ENCODE measurements at places on chromosomes 12 and 14.

- no peak for DNase-seq
Measured at GRCh38 chr14:98925354-98926040, 346.5 kb downstream of the BCL11B start.

DNA sequence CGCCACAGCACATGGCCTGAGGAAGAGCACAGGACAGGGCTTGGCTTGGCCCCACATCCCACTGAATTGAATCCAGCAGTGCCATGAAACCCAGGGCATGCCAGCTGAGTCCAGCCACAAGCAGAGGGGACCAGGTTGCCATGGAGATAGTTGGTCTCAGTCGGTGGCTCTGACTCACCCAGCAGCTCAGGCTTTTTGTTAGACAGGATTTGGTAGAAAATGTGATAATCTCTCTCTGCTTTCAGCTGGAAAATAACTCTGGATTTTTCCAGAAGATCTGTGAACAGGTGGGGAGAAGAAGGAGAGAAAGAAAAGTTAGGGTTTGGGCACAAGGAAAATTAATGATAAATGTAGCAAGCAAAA lies 4.8 kb downstream of the MYH7 start:
- no peak for DNase-seq

GRCh38 chr12:112947761-112948160 lies 9.5 kb downstream of the OAS3 start:
- DNase-seq, result no peak

GRCh38 chr12:75725521-75726111 lies 214.2 kb upstream of the KRR1 start:
- DNase-seq, result no peak

GRCh38 chr14:32382704-32383103 lies 53.6 kb downstream of the AKAP6 start:
- DNase-seq, result peak; percentile 36

DNA sequence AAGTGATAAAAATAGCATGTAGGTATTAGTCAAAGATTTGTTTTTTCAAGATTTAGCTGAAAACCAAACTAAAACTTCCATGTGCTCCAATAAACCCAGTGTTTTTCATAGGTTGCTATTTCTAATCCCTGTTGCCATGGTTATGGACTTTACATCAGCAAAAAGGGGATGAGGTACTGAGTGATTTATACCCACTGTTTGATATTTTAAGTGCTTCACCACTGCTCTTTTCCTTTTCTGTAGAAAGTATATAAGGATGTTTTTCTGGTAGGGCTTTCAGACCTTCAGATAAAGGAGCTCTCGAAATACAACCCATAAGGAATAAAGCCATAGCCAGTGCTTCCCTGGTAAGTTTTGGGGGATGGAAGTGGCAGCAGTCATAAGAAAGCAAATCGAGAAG lies at the start of gene OTOGL:
TSS of gene OTOGL (plus strand) at position 279 of the 400 bp plus-strand sequence. CDS start 109,895 bp downstream, outside the sequence.
- no peak for DNase-seq

GRCh38 chr12:130872179-130873096 lies 572 bp downstream of the RAN start:
- DNase-seq, result peak; percentile 34

GRCh38 chr12:63318933-63319332 lies 167.9 kb upstream of the AVPR1A start:
- no peak for DNase-seq

DNA sequence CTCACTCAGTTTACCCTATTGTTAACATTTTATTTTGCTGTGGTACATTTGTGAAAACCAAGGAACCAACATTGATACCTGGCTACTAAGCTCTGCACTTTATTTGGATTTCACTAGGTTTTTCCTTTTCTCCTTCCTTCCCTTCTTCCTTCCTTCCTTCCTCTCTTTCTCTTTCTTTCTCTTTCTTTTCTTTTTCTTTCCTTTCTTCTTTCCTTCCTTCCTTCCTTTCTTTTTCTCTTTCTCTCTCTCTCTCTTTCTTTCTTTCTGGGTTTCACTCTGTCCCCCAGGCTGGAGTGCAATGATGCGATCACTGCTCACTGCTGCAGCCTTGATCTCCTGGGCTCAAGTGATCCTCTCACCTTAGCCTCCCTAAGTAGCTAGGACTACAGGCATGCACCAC lies 29.1 kb upstream of the TMEM263 start:
- DNase-seq, result no peak

GRCh38 chr12:116284396-116284795 lies 6.9 kb upstream of the MED13L start:
- no peak for DNase-seq

DNA sequence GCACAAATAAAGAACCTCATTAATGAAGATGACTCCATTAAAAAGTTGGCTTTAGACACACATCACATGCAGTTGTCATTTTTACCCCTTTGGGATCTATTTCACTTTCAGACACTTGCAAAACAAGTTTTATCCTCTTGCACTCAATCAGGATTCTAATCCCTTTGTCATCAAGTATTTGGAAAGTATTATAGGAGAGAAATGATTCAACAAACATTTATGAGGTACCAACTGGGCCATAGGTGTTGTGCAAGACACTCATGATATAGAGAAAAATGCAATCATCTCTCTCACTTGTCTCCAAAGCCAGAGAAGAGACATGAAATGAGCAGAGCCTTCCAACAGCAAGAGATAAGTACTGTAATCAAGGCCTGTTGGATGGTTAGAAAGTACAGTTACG lies 327.7 kb downstream of the RMST start:
- DNase-seq, result no peak

GRCh38 chr14:67459336-67459735 lies 29.2 kb downstream of the TMEM229B start:
- DNase-seq, result no peak

- no peak for DNase-seq
Measured at GRCh38 chr12:103354403-103354802, 141.4 kb downstream of the C12orf42 start.

DNA sequence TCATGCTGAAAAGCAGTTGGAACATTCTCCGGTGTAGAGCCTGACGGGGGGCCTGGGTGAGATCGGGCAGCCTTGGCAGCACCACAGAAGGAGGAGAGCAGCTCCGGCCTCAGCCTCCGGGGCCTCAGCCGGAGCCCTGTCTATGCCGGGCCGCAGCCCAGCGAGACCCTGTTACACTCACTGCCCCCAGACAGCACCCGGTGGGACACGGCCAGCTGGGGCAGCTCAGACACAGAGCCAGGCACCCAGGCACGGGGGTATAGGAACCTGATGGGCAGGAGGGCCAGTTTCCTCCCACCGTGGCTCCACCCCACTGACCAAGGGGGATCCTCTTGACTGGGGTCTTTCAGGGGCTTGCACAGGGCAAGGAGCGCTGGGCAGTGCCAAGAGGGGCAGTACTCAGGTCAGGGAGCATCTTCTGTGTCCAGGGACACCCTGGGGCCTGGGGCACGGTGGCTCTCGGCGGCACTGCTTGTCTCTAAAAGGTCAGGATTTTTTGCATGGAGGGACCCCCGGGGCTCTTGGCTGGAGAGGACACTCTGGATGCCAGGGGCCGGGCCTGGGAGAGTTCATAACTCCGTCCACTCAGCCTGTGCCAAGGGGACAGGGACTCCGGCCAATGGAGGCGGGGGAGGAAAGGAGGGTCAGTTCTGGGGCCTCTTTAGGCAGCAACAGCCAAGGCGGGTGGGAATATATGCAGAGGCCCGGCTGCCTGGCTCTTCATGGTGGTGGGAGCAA lies 9.4 kb downstream of the INF2 start:
- no peak for DNase-seq

- no peak for DNase-seq
Measured at GRCh38 chr12:131152587-131152986, 198.9 kb downstream of the ADGRD1 start.

DNA sequence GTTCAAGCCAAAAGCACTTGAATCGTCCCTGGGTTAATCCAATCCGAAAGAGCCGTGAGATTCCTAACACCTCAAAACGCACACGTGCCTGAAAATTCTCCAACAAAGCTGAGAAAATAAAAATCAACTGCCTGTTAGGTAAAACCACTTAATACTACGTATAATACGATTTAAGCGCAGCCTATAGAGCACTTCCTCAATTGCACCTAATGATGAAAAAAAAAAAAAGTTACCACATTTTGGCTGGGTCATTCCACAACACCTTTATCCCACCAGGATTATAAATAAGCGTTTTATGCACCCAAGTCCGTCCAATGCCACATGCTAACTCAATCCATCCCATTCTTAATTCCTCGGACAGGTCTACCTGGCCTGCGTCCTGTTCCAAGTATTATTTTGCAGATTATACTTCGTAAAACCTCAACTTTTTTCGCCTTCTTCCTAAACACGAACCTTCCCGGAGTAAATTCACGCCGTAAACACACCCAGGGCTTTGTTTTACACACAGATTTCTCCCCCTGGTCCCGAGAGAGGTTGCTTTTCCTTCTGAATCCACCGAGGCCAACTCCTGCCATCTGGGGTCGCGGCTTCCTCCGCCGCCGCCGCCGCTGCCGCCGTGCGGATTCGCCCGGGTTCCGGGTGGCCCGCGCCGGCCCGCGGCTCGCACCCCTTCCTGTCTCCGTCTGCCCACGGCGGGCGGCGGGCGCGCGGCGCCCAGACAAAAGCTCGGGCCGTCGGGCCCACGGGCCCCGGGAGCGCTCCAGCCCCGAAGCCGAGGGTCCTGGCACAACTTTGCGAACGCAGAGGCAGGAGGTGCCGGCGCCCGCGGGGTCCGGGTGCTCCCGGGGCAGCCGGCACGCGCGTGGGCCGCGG lies 66.2 kb downstream of the RNF34 start:
- DNase-seq, result peak; percentile 51

DNA sequence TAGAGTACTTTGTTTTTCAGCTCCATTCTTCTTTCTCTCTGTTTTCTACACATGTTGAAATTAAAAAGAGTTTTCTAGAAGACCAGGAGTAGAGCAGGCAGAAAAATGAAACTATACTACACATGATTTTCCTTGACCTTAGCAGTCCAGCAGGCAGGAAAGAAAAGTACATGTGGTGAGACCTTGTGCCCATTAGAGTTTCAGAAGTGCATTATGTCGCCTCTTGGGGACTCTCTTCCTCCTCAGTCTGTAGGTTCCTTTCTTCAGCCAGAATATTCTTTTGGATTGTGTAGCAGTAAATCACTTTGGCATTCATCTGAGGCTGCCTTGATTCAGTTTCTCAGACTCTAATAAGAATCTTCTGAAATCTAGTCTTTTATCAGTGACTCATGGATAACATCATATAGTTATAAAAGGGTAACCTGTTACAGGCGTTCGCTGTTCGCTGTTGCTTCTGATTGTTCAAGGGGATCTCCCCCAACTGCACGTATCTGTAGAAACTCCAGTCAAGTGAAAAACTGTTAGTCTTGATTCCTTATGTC lies 161.8 kb downstream of the ANO4 start:
- DNase-seq, result no peak

DNA sequence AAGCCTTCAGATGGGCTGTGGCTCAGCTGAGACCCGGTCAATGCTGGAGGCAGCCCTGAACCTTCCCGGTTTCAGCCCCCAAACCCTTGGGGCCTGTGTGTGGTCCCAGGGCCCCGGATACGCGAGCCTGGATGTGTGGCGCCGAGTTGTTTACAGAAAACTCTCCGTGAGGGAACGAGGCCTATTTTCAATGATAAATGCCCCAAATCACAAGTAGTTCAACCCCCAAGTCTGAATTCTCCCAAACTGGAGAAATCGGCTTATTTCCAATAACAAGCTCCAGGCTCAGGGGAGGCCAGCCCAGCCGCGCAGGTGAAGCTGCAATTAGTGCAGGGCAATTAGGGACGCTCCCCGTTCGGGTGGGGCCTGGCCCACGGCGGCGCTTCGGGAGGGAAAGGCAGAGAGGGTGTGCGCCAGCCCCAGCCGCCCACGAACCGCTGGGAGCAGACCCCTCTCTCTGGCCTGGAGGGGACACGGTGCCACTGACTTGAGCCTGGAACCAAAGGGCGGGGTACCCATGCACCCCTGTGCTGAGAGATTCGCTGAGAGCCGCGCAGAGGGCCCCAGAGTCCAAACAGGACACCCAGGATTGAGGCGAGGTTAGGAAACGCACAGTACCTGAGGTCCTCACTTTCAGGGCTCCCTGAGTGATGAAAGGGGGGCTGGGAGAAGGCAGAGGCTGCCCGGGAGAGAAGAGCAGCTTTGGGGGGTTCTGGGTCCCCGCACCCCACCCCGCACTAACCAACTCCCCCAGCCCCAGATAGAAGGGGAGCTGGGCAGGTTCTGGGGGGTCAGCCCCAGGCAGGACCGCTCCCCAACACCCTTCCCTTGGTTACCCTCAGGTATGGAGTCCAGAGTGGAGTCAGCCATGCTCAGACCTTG lies 14.2 kb upstream of the ANKRD9 start:
- DNase-seq, result peak; percentile 61

- DNase-seq, result no peak
Measured at GRCh38 chr12:130154276-130155070, 7.8 kb upstream of the FZD10 start.

DNA sequence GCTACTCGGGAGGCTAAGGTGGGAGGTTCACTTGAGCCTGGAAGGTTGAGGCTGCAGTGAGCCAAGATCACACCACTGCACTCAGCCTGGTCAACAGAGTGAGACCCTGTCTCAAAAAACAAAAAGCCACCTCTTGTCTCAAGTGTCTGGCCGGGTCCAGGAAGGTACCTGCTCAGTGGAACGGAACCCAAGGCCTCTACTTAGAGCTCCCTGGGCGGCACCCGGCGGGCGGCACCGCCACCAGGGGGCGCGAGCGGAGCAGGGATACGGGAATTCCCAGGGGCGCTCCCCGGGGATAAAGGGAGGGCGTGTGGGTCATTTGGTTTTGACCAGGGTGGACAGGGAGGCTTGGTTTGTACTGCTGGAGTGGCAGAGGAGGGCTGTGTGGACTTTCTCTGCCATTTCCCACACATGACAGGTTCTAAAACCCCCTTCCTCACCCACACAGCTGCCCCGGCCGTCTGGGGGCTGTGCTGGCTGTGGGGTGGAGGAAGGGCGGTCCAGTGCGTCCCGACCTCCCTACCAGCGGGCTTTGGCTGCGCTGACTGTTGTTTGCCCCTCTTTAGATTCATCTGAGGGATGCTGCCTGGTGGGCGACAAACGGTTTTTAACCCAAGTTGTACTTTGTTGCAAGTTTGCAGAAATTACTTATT lies 91.4 kb downstream of the SETD3 start:
- DNase-seq, result peak; percentile 92
